Right lung (tissue), 10 donors: ENCODE measurements at places on chromosomes 13 and 19. TPM values are rescaled to one million over a fixed set of nuclear protein-coding genes. Genes with fewer than 3 reads are reported as not detected.
A peak's percentile ranks its signal among the peaks of the same experiment; 100 is the strongest.

CDADC1 gene
- polyA plus RNA-seq = 13.3 TPM

SIGLEC5 gene
- 0.60 TPM for polyA plus RNA-seq

CC2D1A gene
- polyA plus RNA-seq = 35.5 TPM

ZNF284 gene
- polyA plus RNA-seq = 10.2 TPM

SSC5D gene
- 8.8 TPM for polyA plus RNA-seq

BRSK1 gene
- 18.1 TPM for polyA plus RNA-seq

COMMD6 gene
- polyA plus RNA-seq = 254 TPM

GRCh38 chr19:45676851-45677263, 8.8 kb downstream of the GIPR start:
- DNase-seq = no peak

DNA sequence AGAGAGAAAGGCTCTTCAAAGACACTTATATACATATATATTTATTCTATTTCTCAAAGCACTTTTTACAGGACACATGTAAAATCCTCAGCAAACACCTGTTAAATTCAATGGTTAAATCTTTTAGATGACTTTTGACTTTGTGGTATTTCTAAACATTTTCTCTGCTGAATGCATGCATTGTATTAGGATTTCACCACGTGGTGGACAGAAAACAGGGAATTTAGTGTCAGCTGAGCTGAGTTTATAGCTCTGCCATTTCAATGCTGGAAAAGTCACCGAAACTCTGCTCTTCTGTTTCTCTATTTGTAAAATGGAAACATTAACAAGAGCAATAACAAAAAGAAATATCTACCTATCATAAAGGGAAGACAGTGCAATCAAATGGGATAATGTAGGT, 375.6 kb downstream of the ENOX1 start:
- DNase-seq = no peak

DNA sequence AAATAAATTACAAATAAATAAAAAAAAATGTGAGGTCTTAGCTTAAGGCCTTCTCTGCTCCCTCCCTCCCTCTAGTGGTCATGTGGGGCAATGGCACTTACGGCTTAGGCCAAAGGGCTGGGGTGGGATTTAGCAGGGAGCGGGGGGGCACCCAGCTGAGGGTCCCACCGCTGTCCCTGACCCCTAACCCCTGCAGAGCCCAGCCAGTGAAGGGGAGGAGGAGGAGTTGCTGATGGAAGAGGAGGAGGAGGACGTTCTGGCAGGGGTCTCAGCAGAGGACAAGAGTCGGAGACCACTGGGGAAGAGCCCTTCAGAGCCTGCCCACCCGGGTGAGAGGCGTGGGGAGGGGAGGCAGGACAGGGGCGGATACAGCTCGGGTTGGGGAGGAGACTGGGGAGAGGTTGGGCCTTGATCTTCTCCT, 9.3 kb downstream of the MPND start:
- no peak for DNase-seq

- DNase-seq = no peak
These were observed 951.3 kb downstream of the SLITRK5 start for GRCh38 chr13:88622362-88622973.

- no peak for DNase-seq
These were observed 5.9 kb downstream of the EFNB2 start for GRCh38 chr13:106529415-106530170.

DNA sequence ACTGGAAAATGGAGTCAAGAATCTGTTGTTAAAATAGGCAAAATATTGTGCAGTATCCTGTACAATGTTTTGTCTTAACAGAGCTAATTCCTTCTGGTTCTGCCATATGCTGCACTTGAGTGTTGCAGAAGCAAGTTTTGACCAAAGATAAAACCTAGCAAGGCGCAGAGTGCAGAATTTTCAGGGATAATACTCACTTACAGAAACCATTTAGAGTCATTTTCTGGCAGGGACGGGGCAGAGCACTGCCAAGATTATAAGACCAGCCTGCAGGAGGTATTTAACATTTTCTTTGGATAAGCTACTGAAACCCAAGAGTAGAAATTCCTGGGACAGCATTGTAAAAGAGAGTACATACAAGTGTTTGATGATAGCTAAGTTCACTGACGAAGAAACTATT, 159.5 kb upstream of the EDNRB start:
- no peak for DNase-seq

GRCh38 chr13:64073203-64073602, 2657.6 kb upstream of the PCDH20 start:
- DNase-seq = no peak

GRCh38 chr19:50431343-50432220, 1.1 kb upstream of the MYBPC2 start:
- DNase-seq = peak; percentile 93

DNA sequence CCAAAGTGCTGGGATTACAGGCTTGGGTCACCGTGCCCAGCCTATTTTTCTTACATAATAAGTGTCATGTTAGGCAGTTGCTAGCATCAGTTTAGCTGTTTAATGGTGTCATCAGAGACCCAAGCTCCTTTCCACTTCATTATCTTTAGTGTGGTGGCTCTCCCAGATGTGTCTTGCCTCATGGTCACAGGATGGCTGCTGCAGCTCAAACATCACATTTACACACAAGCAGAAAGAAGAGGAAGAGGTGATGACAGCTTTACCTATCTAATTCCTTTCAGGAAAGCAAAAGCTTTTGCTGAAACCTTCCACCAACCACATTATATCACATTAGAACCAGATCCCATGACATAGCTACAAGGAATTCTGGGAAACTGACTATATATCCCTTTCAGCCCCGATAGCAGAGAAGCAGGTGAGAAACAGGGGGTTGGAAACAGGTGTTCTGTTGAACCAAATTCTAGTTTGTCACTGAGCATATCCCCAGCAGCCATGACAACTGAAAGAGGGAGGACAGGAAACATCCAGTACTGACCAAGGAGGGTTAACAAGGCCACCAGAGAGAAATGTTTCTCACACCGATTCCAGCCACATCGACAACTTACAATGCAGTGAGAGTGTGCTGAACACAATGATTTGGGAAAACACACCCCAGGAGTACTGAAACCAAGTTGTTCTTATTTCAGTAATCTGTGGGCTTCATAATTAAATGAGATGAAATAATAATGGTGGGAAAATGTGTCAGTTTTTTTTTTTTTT, 617.0 kb downstream of the UQCRFS1 start:
- no peak for DNase-seq

- DNase-seq = no peak
These were observed 22.5 kb upstream of the SLC35E1 start for GRCh38 chr19:16594681-16595091.

DNA sequence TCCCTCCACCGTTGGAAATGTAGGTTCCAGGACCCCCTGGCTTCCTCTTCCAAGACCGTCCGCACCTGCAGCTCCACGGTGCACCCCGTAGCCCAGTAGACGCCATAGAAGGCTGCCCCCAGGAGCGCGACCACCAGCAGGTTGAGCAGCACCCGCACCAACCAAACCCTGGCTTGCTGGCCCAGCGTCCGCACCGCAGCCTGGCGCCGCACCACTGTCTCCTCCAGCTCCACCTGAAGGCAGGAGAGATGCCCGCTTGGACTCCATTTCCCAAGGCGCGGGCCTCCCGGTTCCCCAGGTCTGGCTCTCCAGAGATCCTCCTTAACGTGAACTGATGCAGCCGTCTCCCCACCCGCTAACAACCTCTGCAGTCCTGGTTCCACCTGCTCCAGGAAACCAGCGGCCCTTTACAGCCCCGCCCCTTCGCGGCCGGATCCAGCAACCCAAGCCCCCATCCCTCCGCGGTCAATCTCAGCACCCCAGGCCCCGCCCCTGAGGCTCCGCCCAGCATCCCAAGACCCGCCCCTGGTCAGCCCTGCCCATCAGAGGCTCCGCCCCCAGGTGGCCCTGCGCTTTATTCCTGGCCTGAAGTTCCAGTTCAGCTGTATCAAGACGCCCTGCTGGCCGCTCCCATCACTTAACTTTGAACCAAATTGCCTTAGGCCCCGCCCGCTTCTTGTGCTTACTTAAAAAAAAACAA, 5.0 kb upstream of the LENG1 start:
- no peak for DNase-seq

- peak; percentile 39 for DNase-seq
These were observed 1.1 kb downstream of the LSM14A start for GRCh38 chr19:34173193-34173956.

- no peak for DNase-seq
These were observed 2.6 kb upstream of the LGALS4 start for GRCh38 chr19:38815059-38816001.

DNA sequence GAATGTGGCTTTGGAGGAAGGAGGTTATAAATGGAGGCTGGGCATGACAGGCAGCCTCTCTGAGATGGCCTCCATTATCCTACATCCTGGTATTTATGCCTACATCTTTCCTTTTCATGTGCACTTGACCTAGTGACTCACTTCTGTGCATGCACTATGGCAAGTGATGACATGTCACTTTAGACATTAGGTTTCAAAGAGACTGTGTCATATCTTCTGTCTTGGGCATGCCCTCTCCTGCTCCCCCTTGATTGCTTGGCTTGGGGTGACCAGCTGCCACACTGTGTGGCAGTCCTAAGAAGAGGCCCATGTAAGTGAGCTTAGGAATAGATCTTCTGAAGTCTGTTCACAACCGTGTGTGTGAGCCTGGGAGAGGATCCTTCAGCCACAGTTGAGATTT, 472.8 kb downstream of the FGF9 start:
- no peak for DNase-seq

DNA sequence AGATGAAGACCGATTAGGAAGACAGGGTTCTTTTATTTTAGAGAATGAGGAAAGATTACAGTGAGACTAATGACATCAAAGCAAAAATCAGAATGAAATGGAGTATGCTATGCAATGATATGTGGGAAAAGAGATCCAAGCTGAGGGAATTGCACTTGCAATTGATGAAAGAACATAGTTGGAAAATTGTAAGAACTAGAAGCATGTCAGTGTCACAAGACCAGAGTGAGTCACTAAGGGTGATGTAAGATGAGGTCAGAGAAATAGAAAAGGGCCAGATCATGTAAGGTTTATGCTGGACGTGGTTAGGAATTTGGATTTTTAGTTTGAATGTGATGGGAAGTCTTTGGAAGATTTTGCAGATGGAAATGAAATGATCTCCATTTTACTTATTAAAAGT, 1937.3 kb downstream of the OLFM4 start:
- DNase-seq = no peak

DNA sequence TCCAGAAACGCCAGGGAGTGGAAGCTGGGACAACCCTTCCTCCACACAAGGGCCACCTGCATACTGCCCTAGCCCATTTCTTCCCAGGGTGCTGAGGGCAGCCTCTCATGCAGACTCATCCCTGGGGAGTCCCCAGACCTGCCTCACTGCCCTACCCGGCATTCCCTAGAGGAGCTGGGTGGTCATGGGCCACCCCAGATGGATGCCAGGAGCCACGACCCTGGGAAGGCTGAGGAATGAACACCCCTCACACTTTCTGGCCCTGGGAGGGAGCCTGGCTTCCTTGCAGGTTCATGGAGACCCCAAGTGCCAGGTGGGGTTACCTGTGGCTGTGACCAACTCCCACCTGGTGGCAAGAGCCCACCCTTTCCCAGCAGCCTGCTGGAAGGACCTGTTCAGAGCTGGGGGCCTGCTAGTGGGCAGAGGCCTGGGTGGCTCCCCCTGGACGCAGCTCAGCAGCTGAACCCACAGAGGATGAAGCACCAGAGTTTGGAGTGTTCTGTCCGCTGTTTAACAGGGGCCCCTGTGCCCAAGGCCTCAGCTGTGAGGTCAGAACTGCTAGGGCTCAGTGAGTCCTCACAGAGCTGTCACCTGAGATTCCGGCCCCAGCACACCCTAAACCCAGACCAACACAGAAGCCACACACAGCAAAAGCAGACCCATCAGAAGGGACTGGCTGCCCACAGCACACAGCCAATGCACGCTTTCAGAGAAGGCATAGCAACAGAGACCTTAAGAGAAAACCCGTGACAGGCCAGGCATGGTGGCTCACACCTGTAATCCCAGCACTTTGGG, 6.6 kb downstream of the ACP4 start:
- no peak for DNase-seq

GRCh38 chr19:46815833-46816627, 27.6 kb upstream of the SLC1A5 start:
- DNase-seq = no peak

GRCh38 chr19:40640744-40641143, 39.6 kb downstream of the LTBP4 start:
- no peak for DNase-seq

DNA sequence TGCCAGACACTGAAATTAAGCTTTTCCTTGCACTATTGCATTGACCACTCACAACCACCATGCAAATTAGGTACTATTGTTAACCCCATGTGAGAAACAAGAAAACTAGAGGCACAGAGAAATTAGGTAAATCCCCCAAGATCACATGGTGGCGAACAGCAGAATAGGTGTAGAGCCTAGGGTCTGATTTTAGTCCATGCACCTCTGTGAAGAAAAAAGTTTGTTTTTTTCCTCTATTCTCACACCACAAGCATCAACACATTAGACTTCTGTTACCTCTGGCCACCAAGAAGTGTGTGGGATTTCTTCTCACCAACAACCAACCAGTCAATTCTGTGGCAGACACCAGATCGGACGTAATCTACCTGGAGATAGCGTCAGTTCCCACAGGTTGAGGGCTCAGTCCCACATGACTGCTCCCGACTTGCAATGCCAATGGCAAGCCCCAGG, 391.9 kb downstream of the COG6 start:
- DNase-seq = no peak

DNA sequence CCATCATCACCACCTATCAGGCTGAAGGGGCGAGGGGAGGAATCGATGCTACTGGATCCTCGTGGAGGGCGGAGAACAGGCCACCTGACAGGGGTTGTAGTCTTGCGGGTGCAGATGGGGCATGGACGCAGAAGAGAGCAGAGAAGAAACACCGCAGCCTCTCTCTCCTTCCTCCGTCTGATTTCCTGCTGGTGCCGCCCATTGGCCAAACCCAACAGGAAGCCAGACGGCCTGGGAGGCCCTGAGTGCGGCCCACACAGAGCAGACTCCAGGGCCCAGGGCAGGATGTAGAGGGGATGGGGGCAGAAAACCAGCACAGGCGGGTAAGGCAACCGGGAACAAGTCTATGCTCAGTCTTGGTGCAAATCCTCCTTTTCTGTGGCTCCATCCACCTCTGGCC, 15.4 kb downstream of the CEBPA start:
- no peak for DNase-seq
